ENCODE measurements at places on chromosomes 16 and 17.

GRCh38 chr17:49224198-49224996 is 6.2 kb downstream of the PHOSPHO1 start:
- DNase-seq = peak; percentile 49

DNA sequence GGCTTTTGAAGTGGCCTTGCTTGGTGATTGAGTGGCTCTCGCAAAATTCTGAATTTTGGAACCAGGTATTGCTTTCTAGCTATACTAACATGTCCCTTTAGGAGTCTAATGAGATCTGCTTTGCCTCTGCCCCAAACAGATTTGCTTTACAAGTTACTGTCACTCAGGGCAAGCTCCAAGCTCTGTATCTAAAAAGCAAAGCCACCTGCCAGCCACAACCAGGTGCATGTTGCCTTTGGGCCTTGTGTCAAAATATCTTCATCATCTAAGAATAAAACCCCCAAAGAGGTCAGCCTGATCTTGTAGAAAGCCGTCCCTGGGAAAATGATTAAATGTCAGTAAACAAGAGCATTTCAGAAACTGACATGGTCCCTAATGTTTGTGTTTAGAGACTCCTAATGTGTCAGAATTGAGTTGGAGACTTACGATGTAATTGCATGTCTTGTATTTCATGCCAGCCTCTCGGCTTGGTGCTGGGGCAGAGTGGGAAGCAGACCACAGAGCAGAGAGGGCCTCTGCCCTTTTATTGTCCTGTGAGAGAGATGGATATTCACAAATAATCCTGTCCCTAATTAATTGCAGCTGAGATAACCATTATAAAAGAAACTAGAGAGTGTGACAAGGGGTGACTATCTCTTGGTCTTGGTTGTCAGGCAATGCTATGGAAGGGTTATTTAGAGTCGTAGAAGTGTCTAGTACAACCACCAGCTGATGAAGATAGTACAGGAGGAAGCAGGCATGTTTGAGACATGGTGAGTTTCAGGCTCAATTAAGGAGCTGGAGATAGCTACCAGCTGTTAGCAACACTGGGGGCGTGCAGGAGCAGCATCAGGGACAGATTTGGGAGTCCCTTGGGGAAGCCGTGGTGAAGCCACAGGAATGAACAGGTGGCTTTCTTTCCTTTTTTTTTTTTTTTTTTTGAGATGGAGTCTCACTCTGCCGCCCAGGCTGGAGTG is 90.7 kb downstream of the PITPNC1 start:
- peak; percentile 83 for DNase-seq

DNA sequence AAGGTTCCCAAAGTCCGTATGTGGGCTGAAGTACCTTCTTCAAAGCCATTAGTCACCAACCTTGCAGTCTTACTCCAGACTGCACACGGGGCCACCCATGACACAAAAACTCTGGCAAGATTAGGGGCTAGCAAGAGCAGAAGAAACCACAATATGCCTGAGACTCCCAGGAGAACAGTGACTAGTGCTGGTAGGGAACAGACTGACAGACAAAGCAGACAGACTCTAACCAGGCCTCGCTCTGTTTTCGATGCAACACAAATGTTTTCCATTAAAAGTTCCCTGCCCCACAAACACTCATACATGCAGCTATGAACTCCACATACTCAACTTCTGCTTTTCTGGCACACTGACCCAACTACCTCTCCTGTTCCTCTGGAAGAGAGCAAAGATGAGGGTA is 102.2 kb downstream of the HIC1 start:
- DNase-seq = no peak

- DNase-seq = no peak
Observed at GRCh38 chr17:67119102-67119501, 74.7 kb downstream of the CACNG1 start.

GRCh38 chr17:68694791-68695485 is 93.8 kb upstream of the FAM20A start:
- no peak for DNase-seq

GRCh38 chr16:85048921-85049562 is 21.4 kb downstream of the KIAA0513 start:
- no peak for DNase-seq

- no peak for DNase-seq
Observed at GRCh38 chr16:10862438-10862837, 14.6 kb upstream of the CIITA start.

- DNase-seq = no peak
Observed at GRCh38 chr16:77998350-77999023, 23.9 kb upstream of the CLEC3A start.

- no peak for DNase-seq
Observed at GRCh38 chr17:58228679-58229078, 9.6 kb upstream of the MKS1 start.

GRCh38 chr17:64638552-64639203 is 23.4 kb downstream of the SMURF2 start:
- DNase-seq = no peak

- no peak for DNase-seq
Observed at GRCh38 chr17:37742116-37742761, 2.6 kb downstream of the HNF1B start.

GRCh38 chr17:1134634-1135324 is 45.0 kb downstream of the ABR start:
- DNase-seq = no peak

GRCh38 chr17:69762359-69762758 is 312.7 kb upstream of the KCNJ16 start:
- DNase-seq = no peak

- DNase-seq = no peak
Observed at GRCh38 chr16:7330709-7331108, 1.9 kb upstream of the RBFOX1 start.

GRCh38 chr17:63760771-63761539 is 12.4 kb downstream of the CCDC47 start:
- no peak for DNase-seq

DNA sequence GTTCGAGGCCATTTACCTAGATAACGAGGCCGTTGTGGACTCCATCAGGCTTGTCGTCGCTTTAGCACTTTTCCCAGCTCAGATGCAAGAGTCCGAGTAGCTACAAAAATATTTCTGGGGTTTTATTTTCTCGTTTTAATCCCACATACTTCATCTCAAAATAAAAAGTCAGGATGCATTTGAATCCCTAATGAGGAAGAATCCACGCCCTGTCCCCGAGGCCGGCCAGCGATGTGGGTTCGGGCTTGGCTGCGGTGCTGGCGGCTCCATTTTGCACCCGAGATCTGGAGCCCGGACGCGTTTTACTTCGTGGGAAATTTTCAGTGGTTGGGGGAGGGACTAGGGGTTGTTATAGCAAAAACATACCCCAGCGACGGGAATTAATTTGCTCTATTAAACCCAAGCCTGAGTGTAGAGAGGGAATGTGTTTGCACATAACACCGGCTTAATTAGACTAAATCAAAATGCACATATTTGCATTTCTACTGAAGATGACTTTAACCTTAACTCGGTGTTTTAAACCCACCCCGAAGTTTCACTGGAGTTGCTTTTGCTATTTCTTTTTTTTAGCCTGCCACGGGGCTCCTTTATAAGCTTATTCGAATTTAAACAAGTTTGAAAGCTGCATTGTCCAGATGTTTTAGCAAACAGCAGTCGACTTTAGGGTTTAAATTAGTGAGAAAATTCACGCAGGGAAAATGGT is 4.8 kb downstream of the IRX5 start:
- no peak for DNase-seq

DNA sequence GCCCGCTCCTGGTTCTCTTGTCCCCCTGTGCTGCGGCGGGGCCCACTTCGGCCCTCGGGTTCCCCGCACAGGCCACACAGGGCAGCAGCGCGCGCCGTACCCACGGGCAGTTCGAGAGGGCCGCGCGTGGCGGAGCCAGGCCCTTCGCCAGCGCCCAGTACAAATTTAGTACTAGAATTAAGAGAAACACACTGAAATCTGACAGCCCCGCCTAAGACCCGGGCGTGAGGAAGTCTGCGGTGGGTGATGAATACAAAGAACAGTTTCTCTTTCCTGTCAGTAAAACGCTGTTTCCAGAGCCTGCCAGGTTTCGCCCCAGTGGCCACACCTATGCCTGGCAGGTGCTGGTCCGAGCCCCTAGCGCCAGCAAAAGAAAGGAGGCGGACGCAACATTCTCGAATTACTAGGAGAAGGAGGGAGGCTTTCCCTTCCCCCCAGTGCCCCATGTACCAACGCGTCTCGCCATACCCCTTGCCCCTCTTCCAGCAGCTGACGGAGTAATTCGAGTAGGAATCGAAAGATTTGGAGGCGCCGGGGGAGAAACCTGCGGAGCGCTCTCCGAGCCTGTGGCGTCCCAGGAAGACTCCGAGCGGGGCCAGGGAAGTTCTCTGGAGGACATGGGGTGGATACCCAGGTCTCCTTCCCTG is 591 bp upstream of the SLFN5 start:
- DNase-seq = peak; percentile 57

DNA sequence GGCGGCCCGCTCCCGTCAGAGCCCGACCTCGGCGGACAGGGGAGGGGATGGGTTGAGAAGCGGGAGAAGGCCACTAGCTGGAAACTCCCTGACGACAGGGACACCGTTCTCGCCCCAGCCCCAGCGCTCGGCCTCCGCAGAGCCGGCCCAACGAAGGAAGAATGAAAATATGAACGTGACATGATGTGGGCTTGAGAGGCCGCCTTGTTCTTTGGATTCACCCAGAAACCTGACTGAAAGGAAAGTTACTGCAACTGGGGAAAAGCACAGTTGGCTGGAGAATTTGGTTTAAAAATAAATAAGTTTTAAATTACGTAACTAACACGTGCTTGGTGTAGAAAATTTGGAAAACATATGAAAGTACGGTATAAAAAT is 21.1 kb downstream of the NPTX1 start:
- peak; percentile 64 for DNase-seq

- no peak for DNase-seq
Observed at GRCh38 chr17:74234486-74234885, 21.1 kb downstream of the TTYH2 start.

- DNase-seq = no peak
Observed at GRCh38 chr17:2106308-2106955, 51.5 kb downstream of the HIC1 start.

GRCh38 chr17:32174889-32175288 is 32.6 kb downstream of the RHOT1 start:
- no peak for DNase-seq

GRCh38 chr17:53822764-53823163 is at the start of gene KIF2B:
Gene KIF2B (plus strand): TSS chr17:53822927. CDS start chr17:53823034, 107 bp downstream.
- no peak for DNase-seq

- no peak for DNase-seq
Observed at GRCh38 chr16:88264641-88265285, 118.0 kb upstream of the ZNF469 start.

DNA sequence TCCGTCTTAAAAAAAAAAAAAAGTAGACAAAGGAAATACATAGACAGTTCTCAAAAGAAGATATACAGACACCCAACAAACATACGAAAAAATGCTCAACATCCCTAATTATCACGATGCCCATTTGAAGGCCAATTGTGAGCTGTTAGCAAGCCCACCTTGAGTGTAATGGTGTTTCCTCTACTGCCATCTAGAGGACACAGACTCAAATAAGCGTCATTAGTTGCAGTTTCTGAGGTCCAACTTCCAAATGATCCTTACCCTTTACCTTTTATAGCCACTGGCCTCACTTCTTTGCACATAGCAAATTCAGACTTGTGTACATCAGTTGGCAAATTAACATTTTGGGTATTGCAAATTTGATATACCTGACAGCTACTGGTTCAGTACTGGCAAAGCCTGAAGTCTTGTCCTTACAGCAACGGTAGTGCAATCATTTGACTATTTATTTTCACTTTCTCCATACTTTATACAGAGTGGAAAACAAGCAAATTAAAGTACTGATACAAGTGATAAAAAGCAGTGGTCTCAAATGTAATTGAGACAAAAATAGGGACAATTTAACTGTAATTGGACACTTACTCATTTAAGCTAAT is 536.3 kb upstream of the EEF2KMT start:
- peak; percentile 55 for DNase-seq

- DNase-seq = peak; percentile 53
Observed at GRCh38 chr17:37358098-37358829, 17.5 kb upstream of the C17orf78 start.

DNA sequence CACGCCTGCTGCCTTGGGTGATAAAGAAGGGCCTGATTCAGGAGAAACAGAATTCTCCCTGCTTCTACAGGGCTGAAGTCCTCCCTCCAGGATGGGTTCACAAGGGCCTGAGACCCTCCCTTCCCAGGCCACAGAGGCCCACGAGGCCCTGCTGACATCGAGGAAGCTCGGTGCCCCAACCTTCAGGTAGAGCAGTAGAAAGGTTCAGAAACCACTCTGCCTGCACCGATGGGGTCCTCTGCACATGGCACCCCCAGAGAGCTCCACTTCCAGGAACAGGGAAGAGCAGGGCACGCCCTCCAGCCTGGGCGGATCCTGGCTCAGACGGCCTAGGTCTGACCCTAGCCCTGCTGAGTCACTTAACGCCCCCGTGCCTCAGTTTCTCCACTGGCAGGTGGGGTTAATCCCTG is 773 bp downstream of the CENPX start:
- DNase-seq = peak; percentile 40

DNA sequence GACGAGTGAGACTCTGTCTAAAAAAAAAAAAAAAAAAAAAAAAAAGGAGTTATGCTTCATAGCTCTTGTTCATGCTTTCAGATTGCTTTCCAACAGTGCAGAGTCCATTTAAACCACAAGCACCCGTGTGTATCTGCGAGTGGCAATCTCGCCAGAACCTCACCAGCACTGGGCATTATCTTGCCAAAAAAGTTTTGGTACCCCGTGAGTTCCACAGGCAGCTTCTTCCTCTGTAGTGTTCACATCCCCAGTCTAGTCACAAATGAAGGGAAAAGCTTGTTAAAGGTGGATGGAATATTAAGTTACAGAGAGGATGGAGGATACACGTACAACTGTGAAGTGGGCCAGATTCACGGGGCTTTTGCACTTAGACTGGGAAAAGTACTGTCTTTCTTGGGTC is 33.5 kb downstream of the WSB1 start:
- no peak for DNase-seq

DNA sequence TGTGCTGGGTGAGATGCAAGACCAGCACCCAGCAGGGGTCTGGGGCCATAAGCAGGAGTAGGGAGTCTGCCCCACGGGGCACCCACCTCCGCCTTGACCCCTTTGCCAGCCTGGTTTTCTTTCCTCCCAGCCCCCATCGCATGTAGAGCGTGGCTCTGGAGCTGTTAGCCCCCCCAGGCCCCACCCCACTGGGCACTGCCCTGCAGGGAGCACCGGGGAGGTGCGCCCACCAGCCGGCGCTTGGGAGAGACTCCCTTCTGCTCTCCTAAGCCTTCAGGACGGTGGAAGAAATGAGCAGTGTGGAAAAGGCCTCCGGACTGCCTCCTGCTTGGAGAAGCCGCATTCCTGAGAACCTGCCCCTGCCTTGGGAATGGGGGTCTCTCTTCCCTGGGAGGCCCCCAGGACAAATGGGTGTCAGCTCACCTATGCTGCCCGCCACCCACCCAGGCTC is 186.2 kb downstream of the IRF8 start:
- DNase-seq = no peak

GRCh38 chr17:67165201-67165600 is 79.8 kb downstream of the HELZ start:
- DNase-seq = no peak

Measured in OCI-LY7 (cell line).